Activated CD8-positive, alpha-beta memory T cell treated with anti-CD3 and anti-CD28 coated beads, Interleukin-2, amount 10 ng/mL, durations not matched to agents 7 days and 5 days (primary cell): ENCODE measurements at places on chromosomes 3 and 15. TPM values are rescaled to one million over a fixed set of nuclear protein-coding genes. Genes with fewer than 3 reads are reported as not detected.

The EOMES gene
- 12.5 TPM for total RNA-seq

The JMJD7 gene
- 21.9 TPM for total RNA-seq

The CLRN1 gene
- not detected for total RNA-seq

The CLDN18 gene
- total RNA-seq = not detected
